ENCODE measurements at places on chromosomes 3 and 15. TPM values are rescaled to one million over a fixed set of nuclear protein-coding genes. Genes with fewer than 3 reads are reported as not detected.

DNA sequence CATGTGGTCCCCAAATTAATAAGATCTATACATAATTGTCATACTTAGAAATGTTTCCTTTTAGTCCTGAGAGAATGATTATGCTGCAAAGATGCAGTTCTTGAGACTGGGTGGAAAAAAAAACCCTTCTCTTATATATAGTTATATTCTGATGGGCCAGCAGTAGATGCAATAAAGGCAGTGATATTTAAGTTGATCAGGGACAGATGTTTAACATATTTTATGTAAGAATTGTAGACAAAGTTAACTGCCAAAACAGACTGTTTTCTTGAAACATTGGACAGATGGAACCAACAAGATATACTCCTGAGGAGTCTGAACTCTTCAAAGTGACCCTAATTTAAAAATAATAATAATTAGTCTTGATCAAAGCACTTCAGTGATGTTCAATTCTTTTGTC is 172.0 kb upstream of the LRIG1 start:
- H3K27me3 ChIP-seq = no peaks in the 10 kb centered on the region
- H3K4me1 ChIP-seq = no peaks in the 10 kb centered on the region
- no peaks in the 10 kb centered on the region for H3K36me3 ChIP-seq
- no peak overlapping the region for H3K4me3 ChIP-seq
- DNase-seq = no peak

Gene GUCA1C
- polyA plus RNA-seq = not detected

DNA sequence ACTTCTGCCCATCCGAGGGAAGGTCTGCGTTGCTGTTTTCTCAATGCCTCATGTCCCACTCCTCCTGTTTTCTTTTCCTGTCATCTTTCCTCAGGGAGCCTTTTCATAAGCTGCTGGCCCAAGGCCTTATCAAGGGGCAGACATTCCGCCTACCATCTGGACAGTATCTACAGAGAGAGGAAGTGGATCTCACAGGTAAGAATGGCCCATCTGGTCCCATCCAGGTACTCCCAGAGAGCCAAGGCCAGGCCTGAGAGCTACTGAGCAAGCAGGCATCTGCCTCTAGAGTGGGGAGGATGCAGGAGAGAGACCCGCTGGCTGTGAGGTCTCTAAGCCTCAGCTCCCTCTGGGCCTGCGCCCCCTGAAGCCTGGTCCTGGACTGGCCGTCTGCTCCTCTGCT is 81.5 kb upstream of the LIMD1 start:
- peaks cover 3% of the 10 kb centered on the region for H3K36me3 ChIP-seq
- no peak overlapping the region for H3K4me3 ChIP-seq
- no peak for DNase-seq
- no peak overlapping the region for H3K27ac ChIP-seq
- peaks cover 18% of the 10 kb centered on the region for H3K4me1 ChIP-seq

Gene GOLGA8O
- 0.21 TPM for polyA plus RNA-seq

DNA sequence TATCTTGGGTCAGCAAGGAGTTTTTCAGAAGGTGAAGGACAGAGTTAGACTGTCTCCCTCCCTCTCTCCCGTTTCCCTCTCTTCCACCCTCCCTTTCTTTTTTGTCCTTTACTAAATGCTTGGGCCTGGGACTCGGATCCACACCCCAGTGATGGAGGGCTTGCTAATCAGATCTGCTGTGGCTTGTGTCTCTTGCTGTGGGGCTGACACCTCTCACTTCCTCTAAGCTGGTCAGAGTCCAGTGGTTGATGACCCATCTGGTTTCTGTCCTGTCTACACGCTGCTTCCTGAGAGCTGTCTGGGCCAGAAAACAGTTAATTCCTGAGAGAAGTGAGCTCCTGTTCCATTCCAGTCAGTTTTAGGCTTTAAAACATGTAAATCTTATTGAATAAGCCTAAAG is 849 bp downstream of the TRAK1 start:
- H3K4me3 ChIP-seq = no peak overlapping the region
- DNase-seq = no peak
- no peaks in the 10 kb centered on the region for H3K27me3 ChIP-seq
- H3K4me1 ChIP-seq = peaks cover 3% of the 10 kb centered on the region
- H3K27ac ChIP-seq = no peak overlapping the region
- no peaks in the 10 kb centered on the region for H3K36me3 ChIP-seq

Measured in endothelial cell of umbilical vein (primary cell).